NCI-H82 (cell line): ENCODE measurements at places on chromosomes 11 and 22.
A peak's percentile ranks its signal among the peaks of the same experiment; 100 is the strongest.

GRCh38 chr11:64626637-64627036, 35.6 kb downstream of the SLC22A12 start:
- DNase-seq: no peak

GRCh38 chr22:42673898-42674401, 24.8 kb upstream of the CYB5R3 start:
- DNase-seq: no peak

DNA sequence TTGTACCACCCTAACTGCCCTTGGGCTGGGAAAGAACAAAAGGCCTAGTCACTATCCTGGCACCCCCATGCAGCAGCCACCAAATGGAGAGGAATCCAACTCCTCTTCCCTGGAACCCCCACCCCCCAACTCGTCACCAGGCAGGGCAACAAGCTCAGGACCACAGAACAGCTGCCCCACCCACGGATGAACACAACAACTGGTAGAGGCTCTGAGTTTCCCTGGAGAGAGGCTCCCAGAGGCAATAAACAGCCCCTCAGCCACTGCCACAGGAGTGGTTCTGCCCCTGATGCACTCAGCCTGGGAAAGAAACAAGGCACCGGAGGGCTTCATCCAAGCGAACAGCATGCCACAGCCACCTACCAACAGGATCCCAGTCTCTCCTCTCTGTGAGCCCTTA, 778.4 kb upstream of the FAT3 start:
- DNase-seq: no peak

DNA sequence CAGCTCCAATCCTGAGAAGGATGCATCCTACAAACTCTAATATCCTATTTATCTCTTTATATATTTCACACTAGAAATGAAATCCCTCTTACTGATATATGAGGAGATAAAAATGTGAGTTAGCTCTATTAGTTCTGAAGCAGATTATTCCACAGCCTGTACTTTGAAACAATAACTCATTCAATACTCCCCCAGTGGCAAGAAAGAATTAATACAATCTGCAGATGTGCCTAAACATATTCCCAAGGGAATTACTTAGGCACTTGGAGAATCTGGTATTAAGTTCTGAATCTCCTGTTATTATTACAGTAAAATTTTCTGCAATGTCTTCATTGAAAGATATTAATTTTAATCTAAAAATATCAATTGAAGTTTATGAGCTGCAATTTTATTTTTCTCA, 59.4 kb downstream of the DDI1 start:
- DNase-seq: peak; percentile 22

- no peak for DNase-seq
Measured at GRCh38 chr22:41364955-41365354, 16.8 kb upstream of the TEF start.

GRCh38 chr22:27895600-27895999, 23.5 kb downstream of the PITPNB start:
- DNase-seq: no peak
